ENCODE measurements at places on chromosomes 13 and 19.

GRCh38 chr13:71605744-71606143 is 261.3 kb downstream of the DACH1 start:
- no peak for DNase-seq

- DNase-seq, result no peak
Observed at GRCh38 chr19:40320558-40320935, 27.6 kb downstream of the C19orf47 start.

DNA sequence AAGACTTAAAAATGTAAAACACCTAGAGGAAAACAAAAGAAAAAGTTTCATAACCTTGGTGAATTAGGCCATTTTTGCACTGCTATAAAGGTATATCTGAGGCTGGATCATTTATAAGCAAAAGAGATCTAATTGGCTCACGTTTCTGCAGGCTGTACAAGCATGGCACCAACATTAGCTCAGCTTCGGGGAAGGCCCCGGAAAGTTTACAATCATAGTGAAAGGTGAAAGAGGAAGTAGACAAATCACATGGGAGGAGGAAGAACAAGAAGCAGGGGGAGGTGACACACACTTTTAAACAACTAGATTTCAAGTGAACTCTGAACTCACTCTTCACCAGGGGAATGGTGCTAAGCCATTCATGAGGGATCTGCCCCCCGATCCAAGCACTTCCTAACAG is 1358.5 kb upstream of the PCDH9 start:
- no peak for DNase-seq

DNA sequence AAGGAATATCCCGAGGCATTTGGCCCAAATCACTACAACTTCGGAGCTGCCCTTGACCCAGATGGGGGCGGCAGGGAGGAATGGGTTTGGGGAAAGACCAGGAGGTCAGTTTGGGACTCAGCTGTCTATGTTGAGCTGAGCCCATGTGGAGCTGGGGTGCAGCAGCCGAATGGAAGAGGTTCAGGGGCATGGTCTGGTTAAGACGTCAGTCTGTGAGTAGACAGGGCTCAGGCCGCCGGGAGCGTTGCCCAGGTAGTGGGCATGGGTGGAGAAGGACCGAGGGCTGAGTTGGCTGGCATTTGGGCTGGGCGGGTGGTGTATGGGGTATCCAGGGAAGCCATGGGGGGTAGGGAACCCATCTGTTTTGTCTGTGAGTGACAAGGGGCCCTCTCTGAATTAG is 9.3 kb upstream of the SCN1B start:
- no peak for DNase-seq

GRCh38 chr19:46670813-46671212 is 9.8 kb upstream of the DACT3 start:
- no peak for DNase-seq

DNA sequence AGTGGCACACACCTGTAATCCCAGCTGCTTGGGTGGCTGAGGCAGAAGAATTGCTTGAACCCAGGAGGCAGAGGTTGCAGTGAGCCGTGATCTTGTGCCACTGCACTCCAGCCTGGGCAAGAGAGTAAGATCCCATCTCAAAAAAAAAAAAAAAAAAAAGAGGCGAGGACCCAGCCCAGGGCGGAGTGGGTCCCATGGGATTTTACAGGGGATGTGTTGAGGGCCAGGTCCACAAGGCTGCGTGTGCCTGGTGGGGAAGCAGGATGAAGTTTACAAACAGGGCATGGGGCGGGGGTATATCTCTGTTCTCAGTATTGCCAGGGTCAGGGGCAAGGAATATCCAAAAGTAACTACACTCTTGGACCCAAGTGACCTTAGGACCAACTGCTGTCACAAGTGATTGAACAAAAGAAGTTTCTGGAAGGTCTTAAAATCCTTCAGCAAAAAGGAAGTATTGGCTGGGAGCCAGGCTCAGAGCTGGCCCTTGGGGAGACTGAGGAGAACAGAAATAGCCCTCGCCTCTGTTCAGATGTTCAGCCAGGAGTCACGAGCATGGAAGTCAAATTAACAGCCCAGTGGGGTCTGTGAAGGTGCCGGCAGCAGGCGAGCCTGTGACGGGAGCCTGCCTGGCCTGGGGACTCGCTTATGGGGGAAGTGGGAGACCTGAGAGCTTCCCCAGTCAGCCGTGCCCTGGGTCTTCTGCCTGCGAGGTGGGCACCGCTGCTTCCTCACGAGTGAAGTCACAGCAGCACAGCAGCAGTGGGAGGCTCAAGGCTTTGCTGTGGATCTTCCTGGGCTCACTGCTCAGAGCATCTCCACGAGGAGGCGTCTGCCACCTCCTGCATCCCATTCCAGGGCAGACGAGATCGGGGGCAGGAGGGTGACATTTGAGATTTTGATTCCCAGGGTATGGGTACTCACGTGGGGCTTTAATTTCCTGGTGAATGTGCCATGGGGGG is 6.4 kb downstream of the MYO9B start:
- no peak for DNase-seq

- DNase-seq, result no peak
Observed at GRCh38 chr13:34066344-34066743, 248.4 kb downstream of the RFC3 start.

DNA sequence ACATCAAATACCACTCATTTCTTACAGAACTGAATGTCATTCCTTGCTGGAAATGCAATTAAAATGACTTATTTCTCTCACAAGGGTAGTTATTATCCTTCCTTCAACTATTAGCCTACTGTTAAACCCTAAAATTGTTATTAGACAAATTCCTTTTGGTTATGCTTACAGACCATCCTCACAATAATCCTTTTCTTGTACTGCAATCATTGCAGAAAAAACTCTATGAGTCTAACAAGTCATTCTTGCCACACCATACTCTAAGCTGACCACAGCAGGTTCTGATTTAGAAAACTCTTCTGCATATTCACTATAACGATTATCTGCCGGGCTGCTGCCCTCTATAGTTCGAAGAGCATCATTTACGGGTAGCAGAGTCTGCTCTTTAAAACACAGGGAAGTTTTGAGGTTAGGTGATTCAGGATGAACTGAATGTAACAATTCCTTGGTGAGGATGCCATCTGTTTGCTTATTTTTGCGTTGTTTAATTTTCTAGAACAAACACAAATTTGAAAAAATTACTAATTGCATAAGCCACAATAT is 38.2 kb downstream of the MTMR6 start:
- no peak for DNase-seq

GRCh38 chr13:80572923-80573316 is 232.0 kb upstream of the SPRY2 start:
- no peak for DNase-seq

GRCh38 chr13:98461486-98462240 is 115.2 kb downstream of the STK24 start:
- DNase-seq, result no peak

DNA sequence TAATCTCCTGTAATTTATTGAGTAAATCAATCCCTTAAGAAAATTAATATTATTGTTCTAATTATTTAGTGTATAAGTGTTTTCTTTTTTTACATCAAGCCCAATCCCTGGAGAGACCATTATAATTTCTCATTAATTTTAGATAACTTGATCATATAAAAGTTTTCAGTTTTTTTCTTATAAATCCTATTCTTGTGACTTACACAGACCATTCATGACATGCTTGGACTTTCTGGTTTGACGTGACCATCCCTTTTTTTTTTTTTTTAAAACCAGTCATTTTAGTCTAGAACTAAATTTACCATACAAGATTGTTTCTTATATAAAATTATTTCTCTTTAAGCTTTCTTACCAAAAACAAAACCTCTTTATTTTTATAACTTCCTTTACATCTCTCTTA is 5.4 kb upstream of the MTRF1 start:
- DNase-seq, result no peak

DNA sequence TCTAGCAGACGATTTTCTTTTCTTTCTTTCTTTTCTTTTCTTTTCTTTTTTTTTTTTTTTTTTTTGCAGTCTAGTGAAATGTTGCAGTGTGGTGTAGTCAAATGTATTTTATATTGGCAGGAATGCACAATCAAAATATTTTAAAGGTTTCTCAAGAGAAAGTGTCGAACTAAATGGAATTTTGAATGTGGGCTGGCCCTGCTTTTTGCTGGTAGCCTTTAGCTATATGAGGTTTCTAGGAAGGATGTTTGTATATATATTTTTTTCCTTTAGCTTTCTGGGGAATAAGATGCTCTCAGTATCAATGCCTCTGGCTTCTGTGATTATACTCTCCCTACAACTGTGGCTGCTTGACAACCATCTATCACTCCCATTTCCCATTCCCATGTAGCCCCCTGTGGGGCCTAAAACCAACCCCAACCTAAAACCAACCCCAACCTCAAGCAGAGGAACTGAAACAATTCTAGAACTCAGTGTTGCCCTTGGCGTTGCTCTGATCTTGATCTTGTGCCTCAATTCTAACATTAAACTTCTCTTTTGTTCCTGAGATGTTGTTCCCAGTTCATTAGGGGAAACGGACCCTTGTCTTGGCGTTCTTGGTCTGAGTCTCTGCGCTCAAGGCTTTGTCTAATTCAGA is 27.1 kb downstream of the CYSLTR2 start:
- no peak for DNase-seq

- DNase-seq, result no peak
Observed at GRCh38 chr13:112616586-112617362, 28.8 kb upstream of the TUBGCP3 start.

DNA sequence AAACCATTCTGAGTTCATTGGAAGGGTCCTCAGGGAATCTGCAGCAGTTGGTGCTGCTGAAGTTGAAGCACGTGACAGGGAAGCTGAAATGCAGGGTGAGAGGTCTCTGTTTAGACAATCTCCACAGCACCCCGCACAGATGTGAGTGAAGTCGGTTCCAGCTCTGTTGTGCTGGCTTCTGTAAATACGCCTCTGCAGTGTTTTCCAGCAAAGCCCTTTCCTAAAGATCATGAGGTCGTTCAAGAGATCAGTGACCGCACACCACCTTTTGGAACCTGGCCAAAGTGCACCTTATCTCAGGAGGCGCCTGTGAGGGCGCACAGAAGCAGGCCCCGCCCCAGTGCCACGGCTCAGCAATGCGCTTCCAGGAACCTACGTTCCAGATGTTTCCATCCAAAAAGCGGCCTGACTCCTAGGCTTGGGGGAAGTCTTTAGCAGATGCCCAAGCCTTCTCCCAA is 10.8 kb downstream of the CUL4A start:
- no peak for DNase-seq

DNA sequence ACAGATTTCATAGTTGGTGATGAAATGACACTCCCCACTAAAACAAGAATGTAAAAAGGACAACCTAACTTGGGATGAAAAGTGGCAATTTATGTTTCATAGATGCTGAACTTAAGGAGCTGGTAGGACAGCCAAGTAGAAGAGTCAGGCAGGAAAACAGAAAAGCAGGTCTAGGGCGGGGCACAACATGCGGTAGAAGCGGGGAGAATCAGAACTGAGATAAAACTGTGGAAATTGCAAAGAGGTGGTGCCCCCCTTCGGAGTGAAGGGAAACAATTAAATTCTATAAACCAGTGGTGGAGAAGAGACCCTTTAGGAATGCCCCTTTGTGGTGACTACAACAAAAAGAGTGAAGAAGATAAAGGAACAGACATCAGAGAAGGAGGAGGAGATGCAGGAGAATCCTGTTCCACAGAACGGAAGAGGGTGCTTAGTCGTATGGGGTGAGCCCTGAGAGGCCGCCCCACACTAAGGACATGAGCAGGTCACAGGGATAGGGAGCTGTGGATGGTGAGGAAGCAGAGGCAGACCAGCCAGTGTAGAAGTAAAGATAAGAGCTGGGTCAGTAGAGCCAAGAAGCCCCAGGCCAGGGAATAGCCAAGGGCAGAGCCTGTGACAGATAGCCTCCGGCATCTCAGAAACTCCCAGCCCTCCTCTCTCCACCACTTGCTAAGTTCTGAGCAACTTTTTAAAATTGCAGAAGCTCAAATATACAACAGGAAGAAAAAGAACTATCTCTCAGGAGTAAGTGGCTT is 100.3 kb upstream of the DOCK9 start:
- DNase-seq, result no peak

- DNase-seq, result no peak
Observed at GRCh38 chr13:21365574-21365973, 93.5 kb downstream of the ZDHHC20 start.

DNA sequence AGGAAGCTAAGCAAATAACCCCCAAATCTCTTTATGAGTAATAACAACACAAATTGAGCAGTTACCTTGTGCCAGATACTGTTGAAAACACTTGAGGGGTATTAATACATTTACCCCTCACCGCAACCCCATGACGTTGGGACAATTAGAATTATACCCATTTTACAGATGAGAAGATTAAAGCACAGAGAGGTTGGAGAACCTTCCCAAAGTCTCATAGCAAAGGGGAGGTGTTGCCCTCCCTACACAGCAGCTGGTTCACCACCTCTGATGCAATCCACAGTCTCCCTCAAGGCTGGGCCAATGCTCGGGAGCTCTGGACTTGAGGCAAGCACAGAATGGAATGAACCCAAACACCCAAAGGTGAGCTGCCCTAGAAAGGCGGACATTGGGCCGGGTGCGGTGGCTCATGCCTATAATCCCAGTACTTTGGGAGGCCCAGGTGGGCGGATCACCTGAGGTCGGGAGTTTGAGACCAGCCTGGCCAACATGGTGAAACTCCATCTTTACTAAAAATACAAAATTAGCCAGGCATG is 3.9 kb upstream of the CCNE1 start:
- no peak for DNase-seq

- no peak for DNase-seq
Observed at GRCh38 chr13:36801035-36801434, 18.0 kb upstream of the RFXAP start.

DNA sequence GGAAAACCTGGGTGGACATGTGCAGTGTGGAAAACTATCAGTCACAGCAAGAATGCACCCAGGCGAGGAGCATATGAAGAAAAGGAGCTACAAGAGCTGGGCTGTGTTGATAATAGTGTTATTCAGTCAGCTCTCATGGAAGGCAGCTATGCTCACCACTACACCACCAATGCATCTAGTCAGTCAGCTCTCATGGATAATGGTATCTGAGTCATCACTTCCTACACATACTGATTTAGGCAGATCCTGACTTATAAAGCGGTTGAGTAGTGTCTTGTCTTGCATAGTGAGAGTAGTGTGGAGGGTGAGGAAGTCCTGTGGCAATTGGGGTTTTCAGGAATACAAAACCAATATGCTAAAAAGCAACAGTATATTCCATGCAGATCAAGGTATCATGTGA is 9.1 kb upstream of the ZNF160 start:
- no peak for DNase-seq
